ENCODE measurements at places on chromosomes 6 and 20.

DNA sequence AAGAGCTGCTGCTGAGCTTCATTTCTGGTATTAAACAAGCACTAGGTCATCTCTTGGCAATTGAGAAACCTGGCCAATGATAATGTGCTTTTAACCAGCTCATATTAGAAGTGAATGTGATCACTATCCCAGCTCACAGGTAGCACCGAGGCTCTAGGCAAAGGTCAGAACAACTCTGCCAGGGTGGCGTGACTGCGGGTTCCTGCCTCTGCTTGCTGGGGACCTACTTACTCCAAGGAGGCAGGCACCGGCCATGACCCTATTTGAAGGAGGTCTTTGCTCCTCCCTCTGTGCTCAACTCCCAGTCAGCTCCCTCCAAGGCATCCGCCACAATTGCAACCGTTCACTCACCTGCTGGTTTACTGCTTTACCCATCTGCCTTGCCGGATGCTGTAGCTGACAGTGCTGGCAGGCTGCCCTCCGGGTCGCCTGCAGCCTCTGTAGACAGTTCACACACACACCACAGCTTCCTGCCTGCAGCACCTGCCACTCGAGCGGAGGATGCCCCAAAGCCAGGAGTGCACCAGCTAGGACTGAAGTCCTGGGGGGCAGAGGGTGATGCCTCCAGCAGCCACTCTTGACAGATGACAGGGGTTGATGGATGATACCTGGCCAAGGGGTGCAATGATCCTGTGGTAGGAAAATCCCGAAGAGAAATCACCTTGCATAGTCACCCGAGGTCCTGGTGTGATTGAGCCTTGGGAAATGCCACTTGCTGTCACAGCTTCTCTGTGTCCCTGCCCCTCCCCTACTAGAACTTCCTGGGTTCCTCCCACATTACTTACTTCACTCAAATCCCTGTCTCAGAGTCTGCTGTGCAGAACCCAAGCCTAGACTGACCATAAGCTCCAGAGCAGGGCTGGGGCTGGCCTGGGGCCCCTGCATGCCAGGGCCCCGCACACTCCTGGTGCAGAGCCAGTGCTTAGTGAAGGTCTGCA is 8.8 kb upstream of the VSX1 start:
- peak overlapping the region; percentile 2 for H3K4me3 ChIP-seq
- DNase-seq = peak; percentile 90
- peaks cover 38% of the 10 kb centered on the region for H3K4me1 ChIP-seq

- no peak overlapping the region for H3K4me3 ChIP-seq
- H3K4me1 ChIP-seq = no peaks in the 10 kb centered on the region
- no peaks in the 10 kb centered on the region for H3K36me3 ChIP-seq
These were observed 919.6 kb upstream of the MAP3K7 start for GRCh38 chr6:91506509-91506908.

DNA sequence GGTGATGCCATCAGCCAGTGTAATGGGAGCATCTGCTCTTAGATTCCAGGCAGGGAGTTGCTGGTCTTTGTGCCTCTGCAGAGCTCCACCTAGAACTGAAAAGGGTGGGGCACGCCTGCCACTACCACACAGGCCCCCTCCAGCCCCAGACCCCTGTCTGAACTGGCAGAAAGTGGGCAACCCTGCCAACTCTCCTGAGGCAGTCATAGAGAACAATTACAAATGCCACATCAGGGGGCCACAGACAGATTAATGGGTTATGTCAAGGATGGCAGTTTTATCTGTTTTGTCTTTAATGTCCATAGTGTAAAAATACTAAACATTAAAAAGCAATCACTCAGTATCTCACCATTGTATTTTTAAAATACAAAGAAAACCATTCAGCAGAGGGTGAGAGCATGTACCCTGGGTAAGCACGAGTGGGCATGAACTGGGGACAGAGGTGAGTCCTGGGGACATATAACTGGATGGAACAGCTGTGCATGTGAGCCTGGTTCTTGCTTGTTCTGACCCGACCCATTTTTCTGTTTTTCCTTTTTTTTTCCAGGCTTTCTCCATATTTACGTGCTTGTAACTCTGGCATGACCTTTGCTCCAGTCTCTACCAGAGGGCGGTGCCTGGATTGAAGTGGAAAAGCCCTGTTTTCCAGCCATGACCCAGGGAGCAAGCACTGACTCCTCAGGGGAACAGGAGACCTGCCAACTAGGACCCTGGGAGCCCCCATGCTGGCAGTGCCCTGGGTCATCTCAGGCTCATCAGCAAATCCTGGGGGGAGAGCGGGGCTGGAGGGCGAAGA is 8.2 kb downstream of the TRAF3IP2 start:
- H3K4me1 ChIP-seq = peaks cover 18% of the 10 kb centered on the region
- H3K4me3 ChIP-seq = no peak overlapping the region
- DNase-seq = no peak
- H3K27me3 ChIP-seq = no peaks in the 10 kb centered on the region
- no peak overlapping the region for H3K27ac ChIP-seq

GRCh38 chr20:56208121-56208520 is 40.4 kb upstream of the MC3R start:
- no peak for DNase-seq
- no peaks in the 10 kb centered on the region for H3K4me1 ChIP-seq
- H3K27ac ChIP-seq = no peak overlapping the region
- no peak overlapping the region for H3K4me3 ChIP-seq
- no peaks in the 10 kb centered on the region for H3K27me3 ChIP-seq

GRCh38 chr6:169785566-169785965 is 34.1 kb downstream of the ERMARD start:
- H3K36me3 ChIP-seq = peaks cover 4% of the 10 kb centered on the region
- no peak overlapping the region for H3K4me3 ChIP-seq
- H3K27ac ChIP-seq = no peak overlapping the region
- peaks cover 11% of the 10 kb centered on the region for H3K4me1 ChIP-seq

DNA sequence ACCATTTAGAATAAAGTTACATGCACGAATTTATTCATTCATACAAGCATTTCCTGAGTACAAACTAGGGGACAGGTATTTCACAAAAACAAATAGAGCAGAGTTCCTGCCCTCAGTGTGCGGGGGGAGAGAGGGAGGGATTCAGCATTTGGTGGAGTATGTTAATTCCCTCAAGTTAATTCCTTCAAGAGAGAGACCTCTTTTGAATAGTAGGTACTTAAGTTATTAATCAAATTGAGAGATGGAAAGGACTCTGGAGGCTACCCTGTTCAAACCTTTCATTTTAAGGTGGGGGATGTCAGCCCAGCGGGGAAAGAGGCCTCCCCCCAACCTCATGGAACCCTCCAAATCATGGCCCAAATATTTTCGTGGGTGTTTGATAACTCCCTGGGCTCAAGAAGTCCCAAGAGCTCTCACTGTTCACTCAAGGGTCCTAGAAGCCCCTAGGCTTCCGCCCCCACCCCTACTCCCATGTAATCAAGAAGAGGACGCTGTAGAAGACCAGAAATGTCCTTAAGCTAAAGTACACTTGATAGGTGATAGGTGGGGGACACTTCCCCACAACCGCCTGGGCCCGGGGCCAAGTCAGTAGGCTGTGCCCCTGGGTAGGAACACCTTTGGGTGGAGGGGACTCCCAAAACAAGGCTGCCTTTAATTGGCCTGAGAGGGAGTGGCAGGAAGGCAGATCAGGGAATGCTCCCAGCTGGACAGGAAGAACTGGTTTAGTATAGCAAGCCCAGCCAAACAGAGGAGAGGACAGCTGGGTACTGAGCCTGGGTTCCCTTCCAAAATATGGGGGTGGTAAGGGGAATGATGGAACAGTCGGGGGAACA is 2.9 kb downstream of the SDC4 start:
- H3K4me3 ChIP-seq = no peak overlapping the region
- no peaks in the 10 kb centered on the region for H3K4me1 ChIP-seq
- H3K27ac ChIP-seq = no peak overlapping the region
- DNase-seq = no peak
- H3K36me3 ChIP-seq = no peaks in the 10 kb centered on the region

DNA sequence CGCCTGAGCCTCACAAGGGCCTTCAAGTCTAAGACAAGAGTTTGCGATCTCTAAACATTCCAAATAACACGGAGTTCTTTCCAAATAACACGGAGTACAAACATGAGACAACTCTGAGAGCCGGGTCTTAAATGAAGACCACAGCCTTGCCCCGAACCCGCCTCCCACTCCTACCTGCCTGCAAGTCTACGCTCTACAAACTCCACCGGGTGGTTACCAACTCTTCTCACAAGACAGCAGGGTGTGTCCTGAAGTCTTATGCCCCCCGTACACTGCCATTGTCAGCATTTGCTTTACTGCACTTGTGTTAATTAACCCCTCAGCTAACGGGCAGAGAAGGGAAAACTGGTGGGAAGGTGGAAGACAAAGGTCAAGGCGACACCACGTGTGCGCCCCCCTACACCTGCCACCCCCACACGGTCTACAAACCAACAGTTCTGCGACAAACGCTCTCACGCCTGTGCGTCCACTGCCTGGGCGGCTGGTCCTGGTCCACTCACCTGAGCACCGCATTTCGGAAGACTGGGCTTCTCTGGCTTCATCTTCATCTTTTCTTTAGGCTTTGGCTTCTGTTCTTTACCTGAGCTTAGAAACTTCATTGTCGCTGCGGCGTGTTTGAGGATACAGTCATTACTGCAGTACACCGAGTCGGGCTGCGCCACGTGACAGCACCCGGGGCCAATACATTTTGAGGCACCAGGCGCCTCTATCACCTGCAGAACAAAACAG is 19.5 kb downstream of the DIDO1 start:
- H3K27me3 ChIP-seq = no peaks in the 10 kb centered on the region
- no peak overlapping the region for H3K4me3 ChIP-seq
- no peak for DNase-seq
- H3K36me3 ChIP-seq = peaks cover 96% of the 10 kb centered on the region
- H3K27ac ChIP-seq = no peak overlapping the region
